ENCODE measurements at places on chromosomes 6 and 20. TPM values are rescaled to one million over a fixed set of nuclear protein-coding genes. Genes with fewer than 3 reads are reported as not detected.

- no peak for DNase-seq
Measured at GRCh38 chr6:37518116-37518515, 18.4 kb upstream of the CCDC167 start.

DNA sequence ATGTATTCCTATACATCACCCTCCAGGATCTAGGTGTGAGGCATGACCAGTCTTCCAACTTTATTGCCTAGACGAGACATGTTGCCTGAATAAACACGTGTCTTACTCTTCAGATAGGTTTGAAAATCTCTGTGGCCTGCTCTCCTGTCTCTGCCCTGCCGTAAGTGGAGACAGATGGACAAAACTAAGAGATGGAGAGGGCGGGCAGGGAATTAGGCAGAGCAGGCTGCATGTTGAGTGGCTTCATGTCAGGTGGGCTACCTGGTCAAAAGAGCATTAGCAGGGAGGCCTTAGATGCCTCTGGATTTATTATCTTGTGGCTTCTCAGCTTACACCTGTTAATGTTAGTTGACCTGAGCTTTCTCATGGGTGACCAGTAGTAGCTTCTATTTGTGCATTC, 59.0 kb upstream of the TULP4 start:
- no peak for DNase-seq

GRCh38 chr6:109454496-109455436, 806 bp downstream of the MICAL1 start:
- DNase-seq = peak; percentile 92

DNA sequence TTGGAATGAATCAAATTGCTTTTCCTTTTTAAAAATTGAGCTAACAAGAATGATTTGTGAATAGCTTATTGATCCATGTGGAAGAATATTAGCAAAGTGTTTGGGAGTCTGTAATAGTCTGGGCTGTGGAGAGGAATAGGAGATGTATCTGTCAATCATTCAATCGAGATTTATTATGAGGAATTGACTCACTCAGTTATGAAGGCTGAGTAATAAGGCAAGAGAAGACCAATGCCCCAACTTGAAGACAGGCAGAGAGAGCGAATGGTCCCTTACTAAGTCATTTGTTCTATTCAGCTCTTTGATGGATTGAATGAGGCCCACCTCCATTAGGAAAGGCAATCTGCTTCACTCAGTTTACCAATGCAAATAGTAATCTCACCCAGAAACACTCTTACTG, 403.0 kb downstream of the CD83 start:
- DNase-seq = no peak

DNA sequence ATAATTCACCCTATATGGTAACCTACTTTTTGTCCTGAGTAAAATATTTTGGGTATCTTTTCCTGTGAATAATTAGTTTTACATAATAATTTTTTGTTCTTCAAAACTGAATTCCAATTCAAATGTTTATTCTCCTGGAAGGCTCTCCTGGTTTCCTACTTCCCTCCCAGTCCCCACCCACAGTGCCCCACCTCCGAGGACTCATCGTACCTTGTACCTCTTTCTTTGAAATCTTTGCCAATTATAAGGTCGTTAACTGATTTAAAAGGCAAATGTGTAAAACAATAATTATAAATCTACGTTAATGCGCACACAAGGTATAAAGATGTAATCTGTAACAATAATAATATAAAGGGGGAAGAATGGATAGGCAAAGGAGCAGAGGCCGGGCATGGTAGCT, 40.5 kb upstream of the VEGFA start:
- no peak for DNase-seq

DNA sequence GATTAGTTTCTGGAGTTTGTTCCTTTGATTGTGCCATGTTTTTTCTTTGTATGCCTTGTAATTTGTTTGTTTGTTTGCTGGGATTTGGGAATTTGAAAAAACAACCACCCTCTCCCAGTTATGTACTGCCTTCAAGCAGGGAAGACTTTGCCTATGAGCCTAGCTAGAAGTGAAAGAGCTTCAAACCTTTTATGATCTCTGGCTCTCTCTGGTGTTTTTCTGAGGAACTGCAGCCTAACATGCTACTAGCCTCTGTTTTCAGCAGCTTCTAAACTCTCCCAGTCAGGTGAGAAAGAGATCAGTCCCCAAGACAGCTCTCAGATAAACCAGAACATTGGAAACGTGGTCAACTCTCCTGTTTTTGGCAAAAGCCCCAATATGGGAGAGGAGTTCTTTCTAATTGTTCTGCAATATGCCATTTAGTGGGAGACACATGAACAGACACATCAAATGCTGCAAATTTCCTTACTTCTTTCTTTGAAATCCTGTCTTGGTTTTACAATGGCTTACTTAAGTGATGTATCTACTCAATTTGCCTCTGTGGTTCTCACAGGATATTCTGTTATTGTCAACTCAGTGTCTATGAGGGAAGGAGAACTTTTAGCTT, 58.9 kb upstream of the SERINC1 start:
- DNase-seq = peak; percentile 71

DNA sequence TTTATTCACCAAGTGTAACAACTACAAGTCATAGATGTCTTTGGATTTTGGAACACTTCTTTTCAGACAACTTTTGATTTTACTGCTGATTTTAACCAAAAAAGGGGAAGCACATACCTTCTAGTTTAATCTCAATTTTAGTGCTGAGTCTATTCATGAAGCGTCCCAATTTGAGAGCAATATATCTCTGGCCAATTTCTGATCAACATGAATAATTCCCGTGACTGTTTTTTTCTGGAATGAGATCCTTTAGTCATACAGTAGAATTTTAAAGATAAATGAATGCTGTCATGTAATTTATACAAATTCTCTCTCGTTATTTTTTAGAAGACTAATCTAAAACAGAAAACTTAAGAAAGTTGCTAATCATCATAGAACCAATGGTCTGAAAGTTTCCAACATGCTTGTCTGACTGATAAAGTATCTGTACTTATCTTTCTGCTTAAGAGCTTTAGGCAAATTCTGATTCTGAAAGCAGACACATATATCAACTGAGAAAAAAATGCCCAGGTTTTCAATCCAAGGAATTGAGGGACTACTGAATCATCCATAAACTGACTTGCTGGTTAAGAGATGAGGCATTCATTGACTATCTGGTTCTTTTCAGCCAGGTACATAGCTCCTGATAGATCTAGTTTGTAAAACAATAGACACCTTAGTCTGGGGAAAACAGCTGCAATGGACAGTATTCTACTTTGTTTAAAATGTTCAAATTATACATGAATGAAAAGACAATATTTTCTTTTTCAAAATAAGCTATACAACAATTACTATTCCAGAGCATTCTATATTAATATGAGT, 657.5 kb downstream of the RFPL4B start:
- no peak for DNase-seq

DNA sequence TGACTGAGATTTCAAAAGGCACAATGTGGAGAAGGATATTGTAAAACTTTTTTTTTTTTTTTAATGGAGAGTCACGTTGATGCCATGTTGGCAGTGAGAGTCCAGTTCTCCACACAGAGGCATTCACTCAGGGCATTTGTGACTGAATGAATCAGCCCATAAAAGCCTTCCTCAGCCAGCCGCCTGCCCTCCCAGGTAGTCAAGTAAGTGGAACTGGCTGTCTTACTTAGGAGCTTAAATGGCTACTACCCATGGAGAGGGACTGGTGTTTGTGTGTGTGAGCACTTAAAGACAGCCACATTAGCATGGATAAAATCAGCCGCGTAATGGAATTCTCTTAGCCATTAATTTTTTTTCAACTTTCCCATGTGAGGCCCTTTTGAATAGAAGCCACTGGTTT, 12.6 kb downstream of the AAR2 start:
- no peak for DNase-seq

DNA sequence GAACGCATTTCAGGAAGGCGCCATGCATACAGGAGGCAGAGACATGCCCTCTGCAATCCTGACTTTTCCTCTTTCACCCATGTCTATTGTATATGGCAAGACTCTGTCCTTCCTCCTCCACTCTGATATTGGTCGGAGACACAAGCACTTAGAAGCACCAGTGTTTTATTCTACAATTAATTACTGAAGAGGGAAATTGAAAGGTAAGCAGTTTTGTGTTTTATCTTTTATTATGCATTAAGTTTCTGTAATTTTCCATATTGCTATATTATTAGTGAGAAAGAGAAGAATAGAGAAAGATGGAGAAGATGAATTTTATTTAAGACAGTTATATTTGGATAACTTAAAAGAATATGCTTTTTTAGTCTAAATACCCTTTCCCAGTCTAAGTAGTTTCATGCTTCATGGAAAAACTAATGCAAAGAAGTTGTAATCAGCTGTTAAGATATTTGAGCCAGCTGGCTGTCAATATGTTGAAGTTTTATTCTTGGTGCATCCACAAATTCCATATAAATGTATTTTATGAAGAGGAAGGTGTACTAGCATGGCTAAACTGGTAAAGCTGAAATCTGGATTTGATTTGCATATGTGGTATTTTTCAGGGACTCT, 13.6 kb downstream of the ARID1B start:
- DNase-seq = no peak

Gene FERMT1
- total RNA-seq = 15.1 TPM

DNA sequence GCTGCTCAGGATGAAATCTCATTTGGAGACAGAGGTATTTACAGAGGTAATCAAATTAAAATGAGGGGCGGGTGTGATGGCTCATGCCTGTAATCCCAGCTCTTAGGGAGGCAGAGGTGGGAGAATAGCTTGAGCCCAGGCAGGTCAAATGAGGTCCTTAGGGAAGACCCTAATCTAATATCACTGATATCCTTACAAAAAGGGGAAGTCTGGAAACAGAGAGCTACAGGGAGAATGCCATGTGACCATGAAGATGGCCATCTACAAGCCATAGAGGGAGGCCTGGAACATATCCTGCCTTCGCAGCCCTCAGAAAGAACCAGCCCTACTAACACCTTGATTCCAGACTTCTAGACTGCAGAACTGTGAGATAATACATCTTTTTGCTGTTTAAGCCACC, 8.3 kb downstream of the MTCL3 start:
- no peak for DNase-seq

GRCh38 chr20:58557733-58558342, 42.6 kb upstream of the APCDD1L start:
- no peak for DNase-seq

- no peak for DNase-seq
Measured at GRCh38 chr6:166935353-166935752, 21.0 kb downstream of the RNASET2 start.

Gene ISM1
- total RNA-seq = 2.3 TPM

GRCh38 chr6:47256361-47256760, 53.3 kb downstream of the TNFRSF21 start:
- DNase-seq = no peak

DNA sequence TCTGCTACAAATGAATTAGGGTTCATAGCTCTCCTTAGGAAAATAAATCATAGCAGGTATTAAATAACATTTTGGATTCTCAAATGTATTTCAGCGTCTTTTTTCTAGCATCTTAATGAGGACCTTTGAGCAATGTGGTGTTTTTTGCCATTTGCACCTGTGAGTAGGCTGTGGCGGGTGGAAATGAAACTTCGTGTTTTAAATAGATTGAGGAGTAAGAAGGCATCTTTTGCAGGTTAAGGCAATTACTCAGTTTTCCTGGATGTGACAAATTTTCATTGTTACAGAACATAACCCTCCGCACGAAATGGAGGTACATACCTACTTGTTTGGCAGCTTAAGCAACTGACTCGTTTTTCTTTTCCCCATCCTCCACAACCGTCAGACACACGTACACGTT, 708.9 kb upstream of the NRSN1 start:
- no peak for DNase-seq

- DNase-seq = no peak
Measured at GRCh38 chr6:151413372-151414145, 22.2 kb upstream of the ZBTB2 start.

Gene TENT5A
- 66.2 TPM for total RNA-seq

DNA sequence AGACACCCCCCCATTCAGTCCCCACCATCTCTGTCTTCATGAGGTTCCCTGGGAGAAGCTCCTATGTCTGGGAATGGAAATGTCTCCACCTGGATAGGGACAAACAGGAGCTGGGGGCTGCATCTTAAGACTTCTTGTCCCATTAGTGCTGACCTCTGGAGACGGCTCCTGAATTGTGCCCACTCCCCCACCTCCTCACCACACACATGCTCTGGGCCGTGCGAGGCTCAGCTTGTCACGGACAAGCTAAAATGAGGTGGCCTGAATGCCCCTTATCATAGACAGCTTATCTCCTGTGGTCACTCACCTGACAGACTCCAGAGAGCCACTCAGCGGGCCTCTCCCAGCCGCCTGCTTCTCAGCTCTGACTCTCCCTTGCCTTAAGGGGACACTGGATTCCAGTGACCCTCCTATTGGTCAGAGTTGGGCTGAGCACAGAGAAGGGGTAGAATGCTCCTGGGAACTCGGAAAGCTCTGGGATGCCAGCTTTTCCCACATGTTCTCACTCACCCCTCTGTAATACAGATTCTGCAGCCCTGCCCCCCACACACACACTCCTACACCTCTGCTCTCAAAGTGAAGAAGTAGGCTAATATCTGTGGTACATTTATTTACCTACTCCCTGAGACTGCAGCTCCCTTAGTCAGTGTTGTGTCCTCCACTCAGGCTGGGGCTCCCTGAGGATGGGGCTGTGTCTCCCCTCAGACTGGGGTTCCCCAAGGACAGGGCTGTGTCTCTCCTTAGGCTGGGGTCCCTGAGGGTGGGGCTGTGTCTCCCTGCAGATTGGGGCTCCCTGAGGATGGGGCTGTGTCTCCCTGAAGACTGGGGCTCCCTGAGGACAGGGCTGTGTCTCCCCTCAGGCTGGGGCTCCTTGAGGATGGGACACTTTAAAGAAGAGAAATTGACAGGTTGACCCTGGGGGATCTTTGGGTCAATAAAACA, 167.5 kb downstream of the VEGFA start:
- no peak for DNase-seq

- no peak for DNase-seq
Measured at GRCh38 chr6:25971187-25971821, 8.7 kb downstream of the TRIM38 start.

DNA sequence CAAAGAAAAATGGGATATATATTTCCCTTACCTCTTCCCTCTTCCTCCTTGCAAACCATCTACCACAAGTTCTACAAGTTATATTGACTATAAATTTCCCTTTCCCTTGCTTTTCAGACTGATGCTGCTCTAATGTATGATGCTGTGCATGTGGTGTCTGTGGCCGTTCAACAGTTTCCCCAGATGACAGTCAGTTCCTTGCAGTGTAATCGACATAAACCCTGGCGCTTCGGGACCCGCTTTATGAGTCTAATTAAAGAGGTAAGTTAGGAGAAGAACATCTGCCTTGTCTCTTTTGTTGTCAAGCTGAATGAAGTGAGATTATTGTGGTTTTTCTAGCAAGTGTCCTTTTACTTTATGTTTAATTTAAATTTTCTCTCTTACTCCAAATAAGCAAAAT, 406.0 kb downstream of the GRIK2 start:
- DNase-seq = no peak

DNA sequence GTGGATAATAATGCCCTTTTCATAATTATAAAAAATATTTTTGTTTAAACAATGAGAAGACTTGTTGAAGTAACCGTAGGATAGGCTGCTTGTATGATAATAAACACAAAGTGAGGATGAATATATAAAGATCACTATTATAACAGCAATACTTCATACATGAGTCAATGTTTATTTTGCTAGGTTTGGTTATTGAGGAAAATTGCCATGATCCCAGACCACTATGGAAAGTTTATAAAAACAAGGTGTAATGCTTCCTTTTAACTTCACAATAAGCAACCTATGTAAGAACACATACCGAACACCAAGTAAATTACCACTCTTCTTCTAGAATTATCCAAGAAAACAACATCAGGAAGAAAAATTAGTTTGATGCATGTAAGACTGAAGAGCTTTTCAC, 495.3 kb upstream of the RNF217 start:
- DNase-seq = no peak

GRCh38 chr6:112429226-112429625, 82.1 kb downstream of the RFPL4B start:
- no peak for DNase-seq

All from Peyer's patch (tissue), 4 donors.